ENCODE measurements at places on chromosomes 7 and 10.

GRCh38 chr7:108311446-108312168 is 144.6 kb downstream of the NRCAM start:
- no peak for DNase-seq

DNA sequence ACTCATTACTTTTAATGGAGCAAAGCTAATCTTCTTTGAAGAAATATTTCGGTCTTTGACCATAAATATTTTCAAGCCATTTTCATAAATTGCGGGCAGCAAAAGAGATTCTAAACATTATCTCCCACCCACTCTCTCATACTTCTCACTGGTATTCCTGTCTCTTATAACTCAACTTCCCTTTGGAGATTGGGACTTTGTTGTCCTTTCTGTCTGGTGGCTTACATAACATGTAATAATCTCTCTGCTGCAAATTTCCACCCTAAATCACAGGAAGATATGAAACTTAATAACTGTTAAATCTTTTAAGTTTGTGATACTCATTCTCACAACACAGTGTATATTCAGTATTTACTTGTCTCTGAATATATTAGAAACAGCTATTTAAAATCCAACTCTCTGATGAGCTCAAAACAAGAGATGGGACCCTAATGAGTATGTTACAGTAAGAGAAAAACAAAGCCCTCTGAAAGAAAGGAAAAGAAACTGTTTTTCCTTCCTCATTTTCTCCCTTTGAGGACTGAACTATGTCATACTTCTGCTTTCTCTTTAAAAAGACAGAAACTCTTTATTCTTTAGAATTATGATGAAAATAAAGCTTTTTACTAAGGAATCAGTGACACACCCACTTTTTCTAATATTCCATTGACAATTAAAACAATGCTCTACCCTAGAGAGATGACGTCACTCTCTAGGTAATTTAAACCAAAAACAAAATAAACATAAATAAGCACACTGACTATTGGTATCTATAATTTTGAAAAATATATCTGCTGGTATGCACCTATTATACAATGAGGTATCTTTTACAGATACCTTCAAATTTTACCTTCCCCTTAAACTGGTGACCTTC is 14.7 kb downstream of the CALCR start:
- DNase-seq: no peak

DNA sequence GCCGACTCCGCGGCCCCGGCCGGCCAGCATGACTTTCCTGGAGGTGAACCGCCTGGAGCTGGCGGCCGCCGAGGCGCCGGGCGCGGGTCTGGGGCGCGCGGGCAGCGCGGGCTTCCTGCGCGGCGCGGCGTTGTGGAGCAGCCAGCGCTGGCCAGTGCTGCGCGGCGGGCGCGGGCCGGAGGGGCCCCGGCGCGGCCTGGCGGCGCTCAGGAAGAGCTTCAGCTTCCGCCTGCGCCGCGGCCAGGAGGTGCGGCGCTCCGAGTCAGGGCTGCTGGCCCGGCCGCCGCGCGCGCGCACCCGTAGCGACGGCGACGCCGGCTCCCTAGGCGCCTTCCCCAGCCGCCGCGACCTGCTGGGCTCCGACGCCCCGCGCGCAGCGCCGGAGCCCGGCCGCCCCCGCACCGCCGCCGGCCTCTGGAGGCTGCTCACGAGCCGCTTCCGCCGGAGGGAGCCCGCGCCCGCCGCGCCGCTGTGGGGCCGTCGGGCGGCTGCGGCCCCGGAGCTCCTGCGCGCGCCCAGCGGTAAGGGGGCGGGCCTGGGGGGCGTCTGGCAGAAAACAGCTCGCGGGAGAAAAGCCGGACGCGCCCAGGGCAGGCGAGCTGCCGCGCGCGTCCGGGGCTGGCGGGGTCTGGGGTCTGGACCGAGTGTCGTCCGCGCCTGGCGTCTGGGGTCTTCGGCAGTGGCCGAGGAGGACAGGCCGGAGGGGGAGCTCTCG is 29.0 kb downstream of the AGAP3 start:
- DNase-seq: no peak

DNA sequence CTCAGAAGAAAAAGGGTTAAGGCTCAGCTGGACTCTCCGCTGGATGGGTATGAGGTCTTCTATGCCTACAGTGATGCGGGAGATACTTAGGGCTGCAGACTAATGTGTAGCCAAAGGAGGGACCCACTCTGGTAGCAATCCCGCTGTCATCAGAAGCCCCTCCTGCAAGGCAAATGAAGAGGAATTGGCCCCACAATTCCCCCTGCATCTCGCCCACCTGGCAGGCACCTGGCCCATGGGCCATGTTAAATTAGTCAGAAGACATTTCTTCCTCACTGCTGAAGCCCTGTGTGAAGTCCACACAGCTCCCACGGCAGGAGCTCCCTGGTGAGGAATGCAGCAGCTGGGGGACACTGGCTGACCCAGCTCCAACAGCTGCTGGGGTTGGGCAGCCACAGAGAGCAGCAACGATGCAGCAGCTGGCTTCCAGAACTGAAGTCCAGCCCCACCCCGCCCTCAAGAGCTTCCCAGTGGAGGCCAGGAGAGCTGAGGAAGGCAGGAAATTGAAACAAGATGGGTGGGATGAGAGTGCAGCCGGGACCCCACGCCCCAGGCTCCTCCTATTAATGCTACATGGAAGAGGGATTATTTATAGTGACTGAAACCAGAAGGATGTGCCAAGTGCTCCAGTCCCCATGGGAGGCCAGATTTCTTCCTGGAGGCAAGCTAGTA is 5.5 kb downstream of the VSTM4 start:
- no peak for DNase-seq

GRCh38 chr7:158421361-158421760 is 166.3 kb downstream of the PTPRN2 start:
- DNase-seq: no peak

GRCh38 chr10:18713077-18713476 is 53.8 kb downstream of the ARL5B start:
- no peak for DNase-seq

GRCh38 chr10:130389906-130390305 is 253.7 kb downstream of the GLRX3 start:
- no peak for DNase-seq

DNA sequence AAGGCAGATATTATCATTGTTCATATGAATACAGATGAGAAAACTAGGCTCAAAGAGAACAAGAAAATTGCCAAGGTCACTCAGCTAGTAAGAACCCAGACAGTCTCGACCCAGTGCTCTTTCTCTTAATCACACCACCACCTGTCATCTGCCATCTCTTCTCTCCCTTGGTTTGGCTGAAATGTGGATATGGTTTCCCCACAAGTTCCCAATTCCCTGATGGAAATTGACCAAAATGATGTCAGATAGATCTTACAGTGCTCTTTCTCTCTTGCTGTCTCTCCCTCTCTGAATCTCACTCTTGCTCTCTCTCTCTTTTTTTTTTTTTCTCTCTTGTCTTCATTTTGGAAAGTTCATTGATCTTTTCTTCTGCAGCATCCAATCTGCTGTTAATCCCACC is 9.1 kb downstream of the C10orf90 start:
- DNase-seq: no peak

DNA sequence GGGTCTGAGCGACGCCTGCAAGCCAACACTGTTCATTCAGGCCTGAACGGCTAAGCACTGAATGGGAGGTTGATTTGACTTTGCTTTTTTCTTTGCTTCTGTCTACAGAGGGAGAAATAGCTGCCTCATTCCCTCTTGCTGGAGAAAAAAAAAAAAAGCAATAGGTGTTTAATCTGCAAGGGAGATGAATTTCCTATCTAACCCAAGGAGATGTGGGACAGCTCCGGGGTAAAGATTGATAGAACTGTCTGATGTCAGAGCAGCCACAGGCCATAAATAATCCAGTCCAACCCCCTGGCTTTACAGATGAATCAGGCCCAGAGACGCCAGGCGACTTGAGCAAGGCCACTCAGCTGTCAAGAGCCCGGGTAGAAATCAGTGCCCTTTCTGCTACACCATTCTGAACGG is 168.0 kb downstream of the ARHGAP12 start:
- no peak for DNase-seq

DNA sequence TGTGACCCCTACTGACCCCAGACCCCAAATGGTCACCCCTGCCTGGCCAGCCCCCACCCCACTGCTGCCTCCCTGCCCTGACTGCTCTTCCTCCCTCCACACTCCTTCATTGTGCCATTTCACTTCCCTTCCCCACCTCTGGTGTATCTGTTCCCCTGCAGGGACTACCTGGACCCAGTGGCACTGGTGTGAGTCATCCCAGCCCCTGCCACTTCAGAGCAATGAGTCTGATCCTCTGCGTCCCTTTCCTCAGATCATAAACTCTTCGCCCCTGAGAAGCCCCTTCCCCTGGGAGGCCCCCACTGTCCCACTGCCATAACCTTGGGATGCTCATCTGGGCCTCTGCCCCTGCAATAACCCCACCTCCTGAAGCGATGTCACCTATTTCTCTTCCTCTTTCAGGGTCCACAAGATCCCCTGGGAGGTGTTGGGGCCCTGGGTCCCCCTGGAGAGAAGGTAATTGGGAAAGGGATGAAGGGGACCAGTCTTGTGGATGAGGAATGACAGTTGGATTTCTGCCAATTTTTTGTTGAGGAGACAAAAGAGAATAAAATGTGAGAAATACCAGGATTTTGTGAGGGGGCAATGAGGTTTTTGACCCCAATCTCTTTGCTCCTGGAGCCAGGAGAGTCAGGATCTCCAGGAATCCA is 19.1 kb upstream of the VOPP1 start:
- DNase-seq: no peak

Data from midbrain (tissue), 1 donor.